Stimulated activated CD4-positive, alpha-beta T cell treated with anti-CD3 and anti-CD28 coated beads, Interleukin-1b, Interleukin-23, amount 100 ng/mL, for 48 hours (primary cell): ENCODE measurements at places on chromosomes 2 and 18.

DNA sequence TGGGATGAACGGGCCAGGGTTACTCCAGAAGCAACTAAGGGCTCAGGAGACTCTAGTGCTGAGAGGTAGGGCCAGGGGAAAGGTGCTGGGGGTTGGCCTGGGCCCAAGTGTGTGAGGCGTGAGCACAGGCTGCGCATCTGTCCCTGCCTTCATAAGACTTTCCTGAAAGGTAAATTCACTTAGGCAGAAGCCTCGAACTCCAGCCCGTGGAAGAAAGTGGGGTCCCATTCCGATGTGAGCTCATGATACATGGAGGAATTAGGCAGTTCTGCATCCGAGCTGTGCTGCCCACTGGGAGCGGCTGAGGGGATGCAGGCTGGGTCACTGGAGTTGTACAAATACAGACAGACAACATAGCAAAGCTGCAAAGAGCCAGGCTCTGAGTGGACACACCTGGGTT, 16.2 kb downstream of the PARD6G start:
- no peak for DNase-seq

GRCh38 chr18:25038261-25038660, 313.7 kb downstream of the ZNF521 start:
- DNase-seq = no peak

DNA sequence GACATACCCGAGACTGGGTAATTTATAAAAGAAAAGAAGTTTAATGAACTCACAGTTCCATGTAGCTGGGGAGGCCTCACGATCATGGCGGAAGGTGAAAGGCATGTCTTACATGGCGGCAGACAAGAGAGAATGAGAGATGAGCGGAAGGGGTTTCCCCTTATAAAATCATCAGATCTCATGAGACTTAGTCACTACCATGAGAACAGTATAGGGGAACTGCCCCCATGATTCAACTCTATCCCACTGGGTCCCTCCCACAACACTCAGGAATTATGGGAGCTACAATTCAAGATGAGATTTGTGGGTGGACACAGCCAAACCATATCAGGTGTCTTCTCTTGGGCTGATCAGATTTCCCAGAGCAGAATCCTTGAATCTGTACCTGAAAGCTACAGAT, 617.3 kb upstream of the ID2 start:
- DNase-seq = no peak

DNA sequence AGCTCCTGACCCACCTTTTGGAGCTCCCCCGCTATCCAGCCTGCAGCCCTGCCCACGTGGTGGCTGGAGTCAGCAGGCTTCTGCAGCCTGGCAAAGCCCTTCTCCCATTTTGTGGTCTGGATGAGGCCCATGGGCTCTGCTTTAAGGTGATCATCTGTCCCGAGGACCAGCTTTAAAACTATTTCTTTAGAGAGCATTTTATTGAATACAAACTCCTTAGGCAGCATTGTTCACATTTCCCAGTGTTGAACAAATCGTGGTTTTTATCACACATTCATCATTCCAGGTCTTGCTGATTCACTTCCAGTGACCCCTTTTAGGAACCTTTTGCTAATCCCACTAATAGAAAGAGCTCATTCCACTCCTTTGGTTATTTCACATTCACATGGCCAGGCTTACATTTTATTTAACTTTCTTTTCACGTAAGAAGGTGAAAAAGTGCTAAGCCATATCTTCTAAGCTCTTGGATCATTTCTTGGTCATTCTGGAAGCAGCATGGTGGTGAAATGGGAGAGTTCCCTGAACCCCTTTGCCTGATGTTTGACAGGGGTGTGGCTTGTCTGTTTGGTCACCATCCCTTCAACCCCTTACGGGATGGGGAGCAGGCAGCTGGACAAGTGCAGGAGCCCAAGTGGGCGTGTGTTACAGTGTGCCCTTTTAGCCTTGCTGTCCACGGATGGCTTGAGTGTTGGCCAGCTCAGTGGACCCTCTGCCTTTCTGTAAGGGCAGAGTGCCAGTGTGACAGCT, 80.4 kb upstream of the RAPGEF4 start:
- DNase-seq = no peak

DNA sequence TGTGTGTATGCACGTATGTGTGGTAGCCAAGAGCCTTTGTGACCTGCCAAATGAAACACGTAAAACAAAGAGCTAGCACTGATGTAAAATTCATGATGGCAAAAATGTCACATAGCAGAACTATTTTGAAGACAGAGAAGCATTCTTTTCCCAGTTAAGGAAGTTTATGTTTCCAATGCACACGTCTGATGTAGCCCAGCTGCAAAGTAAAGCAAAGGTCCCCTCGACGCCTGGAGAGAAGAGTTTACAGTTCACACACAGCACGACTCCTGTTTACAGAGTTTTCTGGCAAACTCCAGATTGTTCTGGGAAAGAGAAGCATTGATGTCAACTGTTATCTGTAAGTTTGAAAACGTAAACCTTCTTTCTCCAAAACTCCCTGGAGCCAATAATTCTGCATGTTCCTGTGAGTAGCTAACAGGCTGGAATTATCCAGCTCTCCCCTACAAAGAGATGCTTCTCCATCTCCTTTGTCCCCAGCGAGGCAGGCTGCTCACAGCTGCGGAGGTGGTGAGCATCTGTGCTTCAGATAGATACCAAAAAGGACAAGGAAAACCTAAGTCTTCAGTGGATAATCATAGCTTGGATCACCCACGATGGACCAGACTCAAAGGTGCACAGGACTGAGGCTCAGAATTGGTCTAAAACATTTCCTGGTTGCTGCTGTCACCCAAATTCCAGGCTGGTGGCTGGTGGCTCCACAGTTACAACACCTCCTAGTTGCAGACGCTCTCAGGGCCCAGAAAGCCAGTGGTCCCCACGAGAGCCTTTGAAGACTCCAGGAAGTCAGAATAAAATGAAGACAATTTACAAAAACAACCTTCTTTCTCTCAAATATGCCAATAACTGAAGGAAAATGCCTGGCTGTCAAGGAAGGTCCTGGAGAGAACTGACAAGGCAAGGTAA, 87.4 kb downstream of the COL6A3 start:
- DNase-seq = no peak

GRCh38 chr2:949384-950079, 1.1 kb upstream of the SNTG2 start:
- DNase-seq = no peak

GRCh38 chr2:82993609-82994008, 1465.5 kb downstream of the SUCLG1 start:
- DNase-seq = no peak

DNA sequence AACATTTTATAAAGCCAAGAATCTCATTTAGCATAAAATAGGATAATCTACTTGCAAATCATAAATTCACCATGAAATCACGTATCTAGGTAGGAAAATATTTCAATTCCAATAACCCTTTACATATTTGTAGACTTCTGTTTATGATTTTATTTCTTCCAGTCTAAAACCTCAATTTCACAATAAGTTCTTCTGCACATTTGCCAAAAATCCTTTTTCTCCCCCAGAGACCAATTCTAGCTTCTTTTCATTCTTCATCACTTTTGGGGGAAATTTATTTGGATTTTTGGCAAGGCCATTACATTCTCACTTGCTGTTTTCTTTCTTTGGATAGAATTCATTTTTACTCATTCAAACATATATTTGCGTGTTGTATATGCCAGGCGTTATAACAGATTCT, 86.8 kb downstream of the SPRED2 start:
- no peak for DNase-seq

DNA sequence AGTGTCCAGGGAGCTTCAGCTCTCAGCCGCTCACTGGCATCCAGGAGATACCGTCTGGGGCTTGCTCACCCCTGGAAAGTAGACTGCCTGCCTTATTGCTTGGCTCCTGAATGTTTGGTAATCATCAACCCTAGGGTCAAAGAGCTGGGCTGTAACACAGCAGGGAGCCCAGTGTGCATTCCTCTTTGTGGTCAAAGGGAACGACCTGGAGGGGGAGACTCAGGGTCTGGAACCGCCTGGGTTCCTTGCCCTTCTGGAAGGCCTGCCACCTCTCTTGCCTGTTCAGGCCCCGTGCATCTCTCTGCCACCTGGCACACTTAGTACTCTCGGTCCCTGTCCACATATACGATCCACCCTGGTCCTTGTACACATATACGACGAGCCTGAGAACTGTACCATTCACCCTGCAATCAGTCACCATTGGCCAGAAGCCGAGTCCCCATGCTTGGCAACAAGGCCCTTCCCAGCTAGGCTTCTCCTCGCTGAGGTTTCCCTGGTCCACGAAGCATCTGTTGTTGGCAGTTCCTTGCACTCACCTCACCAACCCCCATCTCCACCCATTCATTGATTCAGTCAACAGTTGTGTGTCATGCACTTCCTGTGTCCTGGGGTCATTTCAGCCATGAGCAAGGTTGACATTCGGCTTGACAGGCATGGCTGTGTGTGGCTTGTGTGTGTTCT, at the start of gene NAT8:
Gene NAT8 (minus strand): TSS at position 85 of the 681 bp plus-strand sequence. CDS start 794 bp downstream, outside the sequence.
- no peak for DNase-seq

DNA sequence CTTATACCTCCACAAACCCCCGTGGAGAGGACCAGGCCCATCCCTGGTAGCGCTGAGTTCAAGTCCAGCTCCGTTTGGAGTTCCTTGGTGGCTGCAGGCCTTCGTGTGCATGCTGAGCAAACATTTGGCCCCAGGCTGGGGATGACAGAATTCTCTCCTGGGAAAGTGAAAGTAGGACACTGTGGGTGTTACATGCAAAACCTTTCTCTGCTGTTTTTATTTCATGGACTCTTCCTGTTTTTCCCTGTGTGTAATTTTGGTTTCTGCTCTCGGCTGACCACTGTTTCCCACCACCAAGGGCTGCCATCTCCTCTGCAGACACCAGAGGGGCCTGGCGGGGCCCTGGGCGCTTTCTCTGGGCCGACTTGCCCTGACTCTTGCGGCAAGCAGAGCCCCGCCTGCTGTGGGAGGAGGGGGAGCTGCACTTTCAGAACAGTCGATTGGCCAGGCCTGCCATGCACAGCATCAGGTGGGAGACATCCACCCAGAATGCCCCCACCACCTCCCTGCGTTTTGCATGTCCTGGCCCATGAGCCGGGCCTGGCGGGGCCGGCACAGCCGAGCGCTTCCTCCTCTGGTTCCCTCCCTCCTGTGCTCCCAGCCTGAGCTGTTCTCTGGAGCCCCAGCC, 102.4 kb downstream of the CABLES1 start:
- DNase-seq = peak; percentile 65

DNA sequence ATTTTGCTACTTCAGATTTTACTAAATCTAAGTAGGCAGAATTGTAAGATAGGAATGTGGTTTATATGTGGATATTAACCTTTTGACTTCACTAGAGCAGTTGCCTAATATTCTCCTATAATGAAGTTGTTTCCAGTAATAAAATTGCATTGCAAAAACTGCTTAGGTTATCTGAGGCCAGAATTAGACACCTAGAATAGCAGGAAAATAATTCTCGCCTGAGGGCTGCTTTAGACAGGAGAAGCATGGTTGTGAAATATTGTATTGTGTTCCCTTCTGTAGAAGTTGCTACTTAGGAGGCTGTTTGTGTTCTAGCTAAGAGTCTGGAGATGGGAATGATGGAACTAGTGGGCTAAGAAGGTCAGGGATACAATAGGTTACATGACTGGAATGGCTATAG, 146.3 kb downstream of the PLCL1 start:
- no peak for DNase-seq

- DNase-seq = no peak
These were observed 25.7 kb downstream of the UPP2 start for GRCh38 chr2:158127380-158127804.

DNA sequence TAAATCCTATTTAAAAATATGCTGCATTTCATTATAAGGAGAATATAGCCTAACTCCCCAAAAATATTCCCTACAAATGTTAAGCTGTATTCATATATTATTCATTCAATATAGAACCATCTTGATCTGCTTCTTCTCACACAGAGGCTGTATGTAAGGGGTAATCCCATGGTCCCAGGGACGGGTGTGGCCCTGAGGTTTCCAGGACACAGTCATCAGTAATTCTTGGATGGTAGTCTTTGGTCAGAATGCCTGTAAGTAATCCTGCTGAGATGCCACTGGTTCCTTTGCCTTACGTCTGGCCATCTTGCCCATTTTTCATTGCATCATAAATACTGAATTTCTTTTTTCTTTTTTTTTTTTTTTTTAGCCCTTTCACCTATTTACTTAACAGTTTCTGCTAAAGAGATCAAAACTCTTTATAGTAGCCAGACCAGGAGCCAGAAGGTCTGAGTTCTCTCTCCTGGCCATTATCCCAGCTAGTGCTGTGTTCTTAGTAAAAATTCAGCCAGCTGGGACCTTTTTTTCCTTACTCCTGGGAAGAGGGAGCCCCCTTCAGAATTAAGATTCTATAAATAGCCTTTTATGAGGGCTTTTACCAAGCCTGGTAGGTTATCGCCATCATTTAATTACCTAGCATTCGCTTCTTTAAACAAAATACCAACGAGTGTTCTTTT, 134.9 kb downstream of the SOX11 start:
- no peak for DNase-seq

- DNase-seq = no peak
These were observed 263.8 kb upstream of the CDH19 start for GRCh38 chr18:66867653-66868052.

- DNase-seq = no peak
These were observed 12.3 kb upstream of the TNFRSF11A start for GRCh38 chr18:62312851-62313250.

DNA sequence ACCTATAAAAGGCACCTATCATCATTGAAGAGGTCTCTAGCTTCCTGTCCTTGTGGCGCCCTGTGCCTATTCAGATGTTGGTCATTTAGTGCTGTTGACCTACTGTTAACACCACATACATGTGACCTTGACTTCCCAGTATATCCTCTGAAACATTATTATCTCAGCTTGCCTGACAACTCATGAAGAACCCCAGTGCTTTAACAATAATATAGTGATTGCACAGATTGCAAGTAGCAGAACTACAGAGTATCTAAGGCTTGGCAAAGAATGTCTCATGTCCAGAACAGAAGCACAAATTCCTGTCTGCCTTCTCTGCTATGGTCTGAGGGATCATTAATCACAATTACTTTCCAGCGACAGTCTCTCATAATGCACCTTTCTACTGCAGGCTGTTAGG, 165.3 kb downstream of the LCLAT1 start:
- DNase-seq = no peak

- no peak for DNase-seq
These were observed 155.6 kb upstream of the HS6ST1 start for GRCh38 chr2:128474036-128474955.

- DNase-seq = no peak
These were observed 277.7 kb upstream of the ERBB4 start for GRCh38 chr2:212816267-212816666.

GRCh38 chr2:171516793-171517192, 5.5 kb upstream of the CYBRD1 start:
- no peak for DNase-seq

DNA sequence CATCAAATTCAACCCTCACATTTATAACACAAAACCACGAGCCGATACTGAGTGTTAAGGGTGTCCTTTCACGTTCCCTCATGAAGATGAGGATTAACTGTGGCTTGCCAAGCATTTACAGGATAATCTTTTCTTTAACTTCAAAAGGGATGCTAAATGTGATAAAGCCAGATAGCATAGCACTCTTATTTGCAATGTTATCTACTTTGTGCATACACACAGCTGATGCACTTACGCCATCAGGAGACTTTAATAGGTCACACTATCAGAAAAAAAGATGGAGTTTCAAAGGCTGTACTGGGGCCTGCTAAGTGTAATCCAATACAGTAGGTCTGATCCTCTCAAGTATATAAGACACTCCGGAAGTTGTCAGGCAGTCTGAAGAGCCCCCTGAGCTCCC, 572.7 kb downstream of the PIK3C3 start:
- DNase-seq = no peak

GRCh38 chr2:128473175-128474035, 154.7 kb upstream of the HS6ST1 start:
- DNase-seq = peak; percentile 64
